ENCODE measurements at places on chromosomes 3 and 15. TPM values are rescaled to one million over a fixed set of nuclear protein-coding genes. Genes with fewer than 3 reads are reported as not detected.

Gene SAMMSON
- total RNA-seq, result not detected

Gene PLA2G4E
- total RNA-seq, result not detected

Gene KIF7
- 0.63 TPM for total RNA-seq

- DNase-seq, result no peak
These were observed 166.1 kb downstream of the GABRG3 start for GRCh38 chr15:27137127-27137526.

- DNase-seq, result no peak
These were observed 200.3 kb downstream of the ADAMTS17 start for GRCh38 chr15:100141311-100142001.

DNA sequence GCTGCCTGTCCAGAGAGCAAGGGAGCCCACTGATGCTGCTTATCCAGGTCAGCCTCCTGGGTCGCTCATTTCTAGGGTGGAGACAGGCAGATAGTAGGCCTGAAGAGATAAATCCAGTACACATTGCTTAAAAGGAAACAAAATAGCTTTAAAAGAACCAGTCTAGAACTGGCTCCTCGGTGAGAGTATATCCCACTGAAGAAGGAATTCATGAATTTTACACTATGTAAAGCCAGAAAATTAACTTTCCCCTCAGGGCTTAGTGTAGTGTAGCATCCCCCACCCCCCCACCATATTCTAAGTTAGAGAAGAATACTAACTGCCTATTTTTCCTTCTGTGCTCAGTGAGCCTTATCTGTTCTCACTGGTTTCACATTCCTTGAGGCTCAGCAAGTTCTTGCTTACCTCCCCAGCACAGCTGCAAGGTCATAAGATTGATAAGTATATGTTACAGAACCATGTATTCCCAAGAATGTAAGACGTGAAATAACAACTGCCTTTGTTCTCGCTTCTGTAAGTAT lies 30.5 kb upstream of the NOX5 start:
- no peak for DNase-seq

DNA sequence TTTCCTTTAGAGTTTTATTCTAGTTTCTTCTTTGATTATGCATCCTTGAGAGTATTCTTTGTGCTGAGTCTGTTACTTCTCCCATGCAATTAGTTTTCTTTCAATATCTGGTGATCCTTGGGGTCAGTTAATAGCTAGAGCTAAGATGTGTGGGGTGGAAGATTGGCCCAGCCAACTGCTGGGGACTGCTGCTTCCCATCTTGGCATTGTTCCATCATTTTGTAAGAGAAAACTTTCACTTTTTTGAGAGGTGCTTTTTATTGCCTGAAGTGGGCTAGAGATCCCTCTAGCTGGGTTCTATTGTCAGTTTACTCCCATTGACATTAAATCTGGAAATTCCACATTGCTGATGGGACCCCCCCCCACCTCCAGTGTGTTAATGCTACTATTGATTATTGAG lies 15.4 kb downstream of the BCL2L10 start:
- no peak for DNase-seq

GRCh38 chr3:18134386-18135059 lies 290.6 kb downstream of the SATB1 start:
- DNase-seq, result no peak
